ENCODE measurements at places on chromosomes 11 and 22. TPM values are rescaled to one million over a fixed set of nuclear protein-coding genes. Genes with fewer than 3 reads are reported as not detected.

Gene MYOD1
- total RNA-seq, result not detected

Gene MS4A6E
- total RNA-seq, result not detected

- peak; percentile 96 for DNase-seq
- no peaks in the 10 kb centered on the region for H3K36me3 ChIP-seq
- peaks cover 67% of the 10 kb centered on the region for H3K4me1 ChIP-seq
- H3K4me3 ChIP-seq, result peak overlapping the region; percentile 44
- H3K27ac ChIP-seq, result peak overlapping the region; percentile 95
Observed at GRCh38 chr11:65487467-65488272, 11.2 kb upstream of the MALAT1 start.

GRCh38 chr11:15113381-15113780, 1.3 kb upstream of the INSC start:
- no peak overlapping the region for H3K27ac ChIP-seq
- H3K27me3 ChIP-seq, result no peaks in the 10 kb centered on the region
- no peak for DNase-seq
- no peak overlapping the region for H3K4me3 ChIP-seq
- H3K4me1 ChIP-seq, result peaks cover 2% of the 10 kb centered on the region

GRCh38 chr11:106585061-106585460, 433.2 kb downstream of the GUCY1A2 start:
- no peaks in the 10 kb centered on the region for H3K4me1 ChIP-seq
- H3K36me3 ChIP-seq, result no peaks in the 10 kb centered on the region
- no peak overlapping the region for H3K4me3 ChIP-seq

GRCh38 chr11:69400771-69401590, 80.5 kb upstream of the LINC01488 start:
- peaks cover 29% of the 10 kb centered on the region for H3K4me1 ChIP-seq
- DNase-seq, result peak; percentile 58
- H3K27me3 ChIP-seq, result no peaks in the 10 kb centered on the region
- no peaks in the 10 kb centered on the region for H3K36me3 ChIP-seq

- DNase-seq, result no peak
- H3K27ac ChIP-seq, result no peak overlapping the region
- H3K27me3 ChIP-seq, result no peaks in the 10 kb centered on the region
- no peaks in the 10 kb centered on the region for H3K4me1 ChIP-seq
- H3K4me3 ChIP-seq, result no peak overlapping the region
Observed at GRCh38 chr11:16350125-16350524, 6.2 kb downstream of the SOX6 start.

GRCh38 chr22:29824677-29825076, 13.4 kb downstream of the ASCC2 start:
- no peaks in the 10 kb centered on the region for H3K27me3 ChIP-seq
- no peak for DNase-seq
- no peak overlapping the region for H3K4me3 ChIP-seq
- no peak overlapping the region for H3K27ac ChIP-seq

DNA sequence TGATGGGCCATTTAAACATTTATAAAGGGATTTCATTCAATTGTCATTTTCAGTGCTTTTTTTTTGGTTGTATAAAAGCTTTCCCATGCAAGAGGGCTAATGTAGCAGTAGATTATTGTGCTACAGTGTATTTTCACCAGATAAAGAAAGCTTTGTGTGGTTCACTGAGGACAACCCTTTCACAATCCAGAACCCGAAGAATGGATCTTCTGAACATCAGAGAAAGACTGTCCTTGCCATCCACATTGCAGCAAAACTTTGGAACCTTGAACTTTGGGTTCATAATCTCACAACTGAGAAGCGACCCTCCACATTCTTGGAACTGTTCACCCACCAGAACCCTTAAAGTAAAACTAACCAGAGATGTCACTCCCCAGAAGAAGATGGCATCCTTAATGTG, 9.3 kb downstream of the APOBEC3H start:
- no peak overlapping the region for H3K27ac ChIP-seq
- peaks cover 7% of the 10 kb centered on the region for H3K27me3 ChIP-seq
- H3K4me1 ChIP-seq, result no peaks in the 10 kb centered on the region
- H3K36me3 ChIP-seq, result no peaks in the 10 kb centered on the region
- H3K4me3 ChIP-seq, result no peak overlapping the region

DNA sequence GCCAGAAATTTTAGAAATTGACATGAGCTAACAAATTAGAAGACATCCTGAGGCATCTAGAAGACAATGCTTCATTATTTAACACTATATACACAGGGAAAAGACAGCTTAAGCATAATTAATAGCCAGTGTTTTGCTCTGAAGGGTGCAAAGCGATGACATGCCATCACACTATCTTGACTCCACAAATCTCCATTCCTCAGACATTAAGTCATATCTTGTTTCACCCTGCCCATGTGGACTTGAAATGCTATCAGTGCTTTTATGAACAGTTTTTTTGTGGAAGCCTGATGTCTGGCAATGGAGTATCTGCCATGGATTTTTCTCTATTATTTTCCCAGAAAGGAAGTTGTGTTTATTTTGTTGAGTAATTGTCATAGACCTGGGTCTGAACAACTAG, 2.3 kb downstream of the CARD18 start:
- DNase-seq, result no peak
- no peaks in the 10 kb centered on the region for H3K36me3 ChIP-seq
- no peaks in the 10 kb centered on the region for H3K27me3 ChIP-seq
- H3K4me1 ChIP-seq, result no peaks in the 10 kb centered on the region
- H3K4me3 ChIP-seq, result no peak overlapping the region

DNA sequence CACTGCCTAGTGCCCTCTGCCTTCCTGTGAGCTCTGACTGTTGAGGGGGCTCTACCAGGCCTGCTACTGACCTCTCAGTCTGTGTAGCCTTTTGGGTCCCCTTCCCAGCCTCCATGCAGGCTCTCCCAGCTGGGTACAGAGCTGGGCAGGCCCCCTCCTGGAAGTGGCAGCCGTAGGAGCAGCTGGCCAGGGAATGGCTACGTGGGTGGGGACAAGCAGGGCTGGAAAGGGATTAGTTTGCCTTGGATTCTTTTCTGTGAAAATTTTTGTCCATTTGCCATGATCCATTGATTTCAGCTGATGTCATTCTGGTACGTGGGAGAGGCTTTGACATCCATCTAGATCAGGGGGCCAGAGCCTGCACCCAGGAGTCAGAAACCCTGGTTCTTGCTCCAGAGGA, 23.9 kb upstream of the NECTIN1 start:
- DNase-seq, result peak; percentile 85
- H3K27ac ChIP-seq, result no peak overlapping the region

- DNase-seq, result peak; percentile 95
- no peaks in the 10 kb centered on the region for H3K36me3 ChIP-seq
- H3K4me3 ChIP-seq, result no peak overlapping the region
- no peaks in the 10 kb centered on the region for H3K27me3 ChIP-seq
Observed at GRCh38 chr11:119218141-119218878, 12.2 kb downstream of the CBL start.

DNA sequence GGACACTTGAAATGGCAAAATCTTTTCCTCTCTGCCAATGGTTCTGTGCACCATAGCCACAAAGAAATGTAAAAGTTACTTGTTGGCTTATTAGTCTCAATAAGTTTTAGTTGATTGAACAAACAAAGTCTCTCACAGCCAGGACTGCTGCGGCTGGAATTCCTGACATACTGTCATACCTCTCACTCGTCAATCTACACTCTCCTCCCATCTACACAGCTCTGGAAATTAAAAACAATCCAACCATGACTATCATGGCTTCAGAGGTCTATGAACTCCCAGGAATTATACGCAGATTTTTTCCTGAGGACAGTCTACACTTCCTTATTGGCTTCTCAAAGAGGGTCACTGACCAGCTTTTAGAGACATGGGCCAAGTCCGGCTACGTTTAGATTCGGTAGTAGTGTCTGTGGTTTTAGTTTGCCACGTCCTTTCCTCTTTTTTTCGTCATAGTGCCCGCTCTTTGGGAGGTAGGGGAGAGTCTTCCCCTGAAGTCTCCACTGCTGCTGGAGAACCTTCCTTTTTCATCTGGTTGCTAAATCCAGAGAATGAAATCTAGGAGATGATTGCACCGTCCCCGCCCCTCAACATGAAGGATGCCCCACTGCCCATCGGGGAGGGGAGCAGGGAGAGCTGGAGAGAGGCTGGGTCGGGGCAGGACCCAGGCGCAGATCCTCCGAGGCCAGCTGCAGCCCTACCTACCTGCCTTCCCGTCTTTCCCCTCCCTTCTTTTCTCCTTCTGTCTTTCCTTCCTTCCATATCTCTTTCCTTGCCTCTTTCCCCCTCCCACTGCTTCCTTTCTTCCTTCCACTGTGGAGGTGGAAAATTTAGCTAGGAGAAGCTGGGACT, 1.0 kb upstream of the PLEKHB1 start:
- peaks cover 12% of the 10 kb centered on the region for H3K27me3 ChIP-seq
- H3K36me3 ChIP-seq, result no peaks in the 10 kb centered on the region
- H3K27ac ChIP-seq, result no peak overlapping the region
- no peaks in the 10 kb centered on the region for H3K4me1 ChIP-seq
- no peak overlapping the region for H3K4me3 ChIP-seq
